Placental pericyte (primary cell): ENCODE measurements at places on chromosomes 3 and 15. TPM values are rescaled to one million over a fixed set of nuclear protein-coding genes. Genes with fewer than 3 reads are reported as not detected.

The P2RY1 gene
- under 0.01 and 0.43 TPM in 2 replicates for total RNA-seq

The REC114 gene
- not detected in 2 replicates for total RNA-seq

The GRIP2 gene
- total RNA-seq = 0.44 and 2.7 TPM in 2 replicates

The CFAP100 gene
- total RNA-seq = not detected in 2 replicates

The GRAMD2A gene
- 0.14 and 0.88 TPM in 2 replicates for total RNA-seq

The MNS1 gene
- total RNA-seq = 0.66 and 1.1 TPM in 2 replicates

The PSTPIP1 gene
- not detected in 2 replicates for total RNA-seq

The HCN4 gene
- total RNA-seq = not detected in 2 replicates

The CCR8 gene
- not detected in 2 replicates for total RNA-seq

The TOPBP1 gene
- 15.5 and 65.9 TPM in 2 replicates for total RNA-seq

The LRRN1 gene
- total RNA-seq = not detected in 2 replicates

The DAPK2 gene
- total RNA-seq = 1.1 TPM in 2 replicates

The DAZL gene
- total RNA-seq = 0.14 TPM in 1 of 2 replicates, not detected in the other

The ENTPD3 gene
- total RNA-seq = 0.22 and 0.29 TPM in 2 replicates

The ACTRT3 gene
- 2.8 and 6.0 TPM in 2 replicates for total RNA-seq

The ACP3 gene
- total RNA-seq = 3.5 and 21.5 TPM in 2 replicates

The CCDC39 gene
- total RNA-seq = not detected in 2 replicates

The DLL4 gene
- 9.4 and 53.4 TPM in 2 replicates for total RNA-seq

The FANCI gene
- 2.2 and 68.4 TPM in 2 replicates for total RNA-seq

The ARNT2 gene
- total RNA-seq = 4.8 and 8.6 TPM in 2 replicates

The SOX14 gene
- total RNA-seq = not detected in 2 replicates

The SEC22A gene
- 30.2 and 45.7 TPM in 2 replicates for total RNA-seq

The EXD1 gene
- not detected in 2 replicates for total RNA-seq

The GUCA1C gene
- total RNA-seq = not detected in 2 replicates

The ARRDC4 gene
- total RNA-seq = 2.8 and 3.9 TPM in 2 replicates

The CSPG4 gene
- total RNA-seq = 15.3 and 83.2 TPM in 2 replicates

The SLC22A13 gene
- total RNA-seq = 0.43 and 0.44 TPM in 2 replicates

The FSTL1 gene
- 528 and 957 TPM in 2 replicates for total RNA-seq

The INSYN1 gene
- total RNA-seq = 0.43 and 0.66 TPM in 2 replicates

The BCHE gene
- total RNA-seq = 0.57 TPM in 1 of 2 replicates, not detected in the other

The SNTN gene
- not detected in 2 replicates for total RNA-seq

The NFKBIZ gene
- 90.3 and 165 TPM in 2 replicates for total RNA-seq

The ZIC4 gene
- not detected in 2 replicates for total RNA-seq

The FHIT gene
- total RNA-seq = 0.29 TPM in 1 of 2 replicates, not detected in the other

The OR5H2 gene
- not detected in 2 replicates for total RNA-seq

The LARP6 gene
- total RNA-seq = 40.5 and 211 TPM in 2 replicates

The PLA2G4F gene
- total RNA-seq = not detected in 2 replicates

The PATL2 gene
- 0.44 and 1.9 TPM in 2 replicates for total RNA-seq

The SH2D7 gene
- total RNA-seq = not detected in 2 replicates

The SERPINI2 gene
- total RNA-seq = not detected in 2 replicates

The IL17RE gene
- total RNA-seq = 0.72 and 0.88 TPM in 2 replicates

The MESP2 gene
- 0.29 TPM in 1 of 2 replicates, not detected in the other for total RNA-seq

The STAC gene
- 0.14 and 0.44 TPM in 2 replicates for total RNA-seq

The CACNA2D3 gene
- total RNA-seq = 1.7 TPM in 1 of 2 replicates, not detected in the other

The SNX33 gene
- 22.5 and 28.2 TPM in 2 replicates for total RNA-seq

The NMNAT3 gene
- total RNA-seq = under 0.01 and 0.43 TPM in 2 replicates

The MINAR1 gene
- 0.66 and 2.4 TPM in 2 replicates for total RNA-seq

The GOLGA6A gene
- total RNA-seq = not detected in 2 replicates

The FBXO22 gene
- 40.9 and 60.4 TPM in 2 replicates for total RNA-seq

The CYP8B1 gene
- not detected in 2 replicates for total RNA-seq

The DNAJA4 gene
- total RNA-seq = 1.8 and 1.9 TPM in 2 replicates

The RAMAC gene
- total RNA-seq = 32.1 and 41.6 TPM in 2 replicates

The OIP5 gene
- total RNA-seq = 0.22 and 12.3 TPM in 2 replicates

The TASOR gene
- 41.6 and 70.0 TPM in 2 replicates for total RNA-seq

The YEATS2 gene
- 21.0 and 35.4 TPM in 2 replicates for total RNA-seq

The GHRL gene
- total RNA-seq = 0.72 TPM in 1 of 2 replicates, not detected in the other

The GNAT1 gene
- not detected in 2 replicates for total RNA-seq

The CFAP92 gene
- total RNA-seq = 0.14 TPM in 1 of 2 replicates, not detected in the other
